Heart right ventricle (tissue), 16 donors: ENCODE measurements at places on chromosomes 12 and 14. TPM values are rescaled to one million over a fixed set of nuclear protein-coding genes. Genes with fewer than 3 reads are reported as not detected.

DNA sequence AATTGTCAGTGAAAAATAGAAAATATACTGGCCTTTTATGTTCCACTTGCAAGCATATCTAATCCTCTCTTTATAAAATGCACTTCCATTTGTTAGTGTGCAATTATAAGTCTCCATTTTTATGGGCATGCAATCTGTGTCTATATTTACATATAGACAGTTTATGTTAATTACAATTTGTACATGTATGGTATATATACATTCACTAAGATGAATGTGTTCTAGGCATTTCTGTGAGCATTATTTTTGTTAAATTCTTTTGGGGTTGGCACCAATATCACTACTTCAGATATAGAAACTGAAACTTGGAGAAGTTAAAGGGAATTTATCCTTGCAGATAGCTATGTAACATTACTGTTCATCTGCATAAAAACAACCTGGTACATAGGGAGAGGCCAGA lies 470.8 kb upstream of the LMO3 start:
- DNase-seq = no peak

- DNase-seq = no peak
Observed at GRCh38 chr14:66234411-66234810, 251.8 kb upstream of the CCDC196 start.

- DNase-seq = no peak
Observed at GRCh38 chr12:171743-172676, 41.9 kb downstream of the SLC6A12 start.

DNA sequence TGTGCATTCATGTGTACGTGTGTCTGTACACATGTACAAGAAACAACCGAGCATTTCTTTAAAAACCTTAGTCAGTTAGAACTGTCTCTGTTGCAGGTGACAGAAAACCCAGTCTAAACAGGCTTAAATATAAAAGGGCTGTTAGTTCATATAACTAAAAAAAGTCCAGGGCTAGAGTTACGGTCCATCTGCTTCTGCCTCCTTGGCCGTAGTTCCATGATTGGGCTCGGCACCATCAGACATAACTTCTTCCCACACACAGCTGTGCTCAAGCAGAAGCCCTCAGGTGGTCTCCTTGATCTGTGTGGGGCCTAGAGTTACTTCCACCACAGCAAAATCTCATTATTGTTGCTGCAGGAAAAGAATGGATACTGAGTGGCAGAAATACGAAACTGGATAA lies 34.6 kb downstream of the CKB start:
- DNase-seq = no peak

DNA sequence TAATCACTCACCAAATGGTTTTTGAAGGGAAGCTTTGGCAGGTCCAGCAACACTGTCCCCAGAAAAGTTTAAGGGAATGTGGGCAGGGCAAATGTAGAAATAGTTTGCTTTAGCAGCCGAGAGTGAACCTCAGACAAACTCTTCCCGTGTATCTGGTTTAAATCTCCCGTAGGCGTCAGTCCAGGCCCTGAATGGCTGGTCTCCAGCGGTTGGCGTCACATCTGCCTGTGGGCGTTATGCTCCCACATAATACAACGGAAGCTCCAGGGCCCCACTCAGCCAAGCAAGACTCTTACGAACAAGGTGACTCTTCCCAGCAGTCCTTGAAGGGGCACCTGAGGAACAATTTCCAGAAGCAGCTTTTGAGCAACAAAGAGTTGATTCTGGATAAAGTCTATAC lies 942 bp downstream of the ZC2HC1C start:
- no peak for DNase-seq

DNA sequence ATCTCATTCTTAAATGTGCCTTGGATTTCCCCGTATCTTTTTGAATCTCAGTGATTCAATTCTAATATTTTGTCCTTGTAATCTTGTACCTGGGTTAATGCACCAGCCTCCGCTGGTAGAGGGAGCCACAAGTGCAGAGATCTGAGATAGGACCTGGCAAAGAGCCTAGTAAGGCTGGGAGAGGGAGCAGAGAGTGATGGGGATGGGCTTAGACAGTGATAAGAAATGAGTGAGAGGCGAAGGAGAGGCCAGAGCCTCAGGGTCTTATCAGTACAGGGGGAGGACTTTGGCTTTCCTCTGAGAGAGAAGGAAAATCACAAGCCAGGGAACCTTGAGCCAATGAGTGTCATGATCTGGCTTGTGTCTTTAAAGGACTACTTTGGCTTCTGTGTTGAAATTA lies 30.5 kb upstream of the LMNTD1 start:
- no peak for DNase-seq

- DNase-seq = no peak
Observed at GRCh38 chr14:28676479-28676878, 90.1 kb upstream of the FOXG1 start.

NTS gene
- not detected for total RNA-seq

NOVA1 gene
- total RNA-seq = 3.0 TPM

SLC6A15 gene
- not detected for total RNA-seq

TAMALIN gene
- 30.3 TPM for total RNA-seq

FOXM1 gene
- 1.3 TPM for total RNA-seq
